ENCODE measurements at places on chromosomes 5 and 9. TPM values are rescaled to one million over a fixed set of nuclear protein-coding genes. Genes with fewer than 3 reads are reported as not detected.

The ADGRV1 gene
- total RNA-seq, result 6.9 TPM

The NMUR2 gene
- total RNA-seq, result not detected

DNA sequence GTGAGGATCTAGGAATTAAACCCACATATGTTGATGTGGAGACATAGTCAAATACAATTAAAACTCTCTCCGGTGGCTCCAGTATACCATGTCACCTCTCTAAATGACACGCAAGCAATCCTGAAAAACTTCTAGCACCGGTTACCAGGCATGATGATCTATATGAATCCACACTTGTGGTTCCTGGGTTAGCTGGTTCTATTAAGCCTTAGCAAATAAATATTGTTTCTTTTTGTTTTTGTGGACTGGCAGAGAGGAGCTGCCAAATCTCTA lies 104.8 kb downstream of the SEC61B start:
- no peak for DNase-seq

The LRRC19 gene
- total RNA-seq, result 0.46 TPM

The GABBR2 gene
- total RNA-seq, result not detected

The GNA14 gene
- total RNA-seq, result 4.2 TPM

The TRIM14 gene
- 25.6 TPM for total RNA-seq

GRCh38 chr9:131582056-131582455 lies 36.7 kb downstream of the PRRT1B start:
- no peak for DNase-seq

DNA sequence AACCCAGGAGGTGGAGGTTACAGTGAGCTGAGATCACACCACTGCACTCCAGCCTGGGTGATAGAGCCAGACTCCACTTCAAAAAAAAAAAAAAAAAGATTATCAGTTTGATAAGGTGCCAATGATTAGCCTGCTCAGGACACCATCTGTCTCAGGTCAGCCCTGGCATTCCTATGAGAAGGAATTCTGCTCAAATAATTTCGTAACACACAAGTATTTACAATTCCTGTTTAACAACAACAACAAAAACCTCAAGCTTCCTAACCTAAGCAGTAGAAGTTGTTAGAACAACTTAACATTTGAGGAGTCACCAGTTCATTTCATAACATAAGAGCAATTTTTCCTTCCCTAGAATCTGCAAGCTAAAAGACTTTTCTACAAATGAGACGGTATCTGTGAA lies 85.0 kb downstream of the LHFPL2 start:
- no peak for DNase-seq

DNA sequence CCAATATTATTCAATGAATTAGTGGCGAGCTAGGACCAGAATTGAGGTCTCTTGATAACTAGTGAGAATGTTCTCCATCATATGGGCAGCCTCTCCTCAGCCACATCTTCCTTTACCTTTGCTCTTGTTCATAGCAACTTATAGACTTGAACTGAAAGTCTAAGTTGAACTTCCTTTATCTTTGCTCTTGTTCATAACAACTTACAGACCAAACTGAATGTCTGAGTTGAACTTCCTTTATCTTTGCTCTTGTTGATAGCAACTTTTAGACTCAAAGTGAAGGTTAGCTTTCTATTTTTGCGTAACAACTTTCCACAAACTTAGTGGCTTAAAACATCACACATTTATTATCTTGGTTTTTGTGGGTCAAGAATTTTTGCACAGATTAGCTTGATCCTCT lies 146.4 kb upstream of the C9orf72 start:
- DNase-seq, result no peak

DNA sequence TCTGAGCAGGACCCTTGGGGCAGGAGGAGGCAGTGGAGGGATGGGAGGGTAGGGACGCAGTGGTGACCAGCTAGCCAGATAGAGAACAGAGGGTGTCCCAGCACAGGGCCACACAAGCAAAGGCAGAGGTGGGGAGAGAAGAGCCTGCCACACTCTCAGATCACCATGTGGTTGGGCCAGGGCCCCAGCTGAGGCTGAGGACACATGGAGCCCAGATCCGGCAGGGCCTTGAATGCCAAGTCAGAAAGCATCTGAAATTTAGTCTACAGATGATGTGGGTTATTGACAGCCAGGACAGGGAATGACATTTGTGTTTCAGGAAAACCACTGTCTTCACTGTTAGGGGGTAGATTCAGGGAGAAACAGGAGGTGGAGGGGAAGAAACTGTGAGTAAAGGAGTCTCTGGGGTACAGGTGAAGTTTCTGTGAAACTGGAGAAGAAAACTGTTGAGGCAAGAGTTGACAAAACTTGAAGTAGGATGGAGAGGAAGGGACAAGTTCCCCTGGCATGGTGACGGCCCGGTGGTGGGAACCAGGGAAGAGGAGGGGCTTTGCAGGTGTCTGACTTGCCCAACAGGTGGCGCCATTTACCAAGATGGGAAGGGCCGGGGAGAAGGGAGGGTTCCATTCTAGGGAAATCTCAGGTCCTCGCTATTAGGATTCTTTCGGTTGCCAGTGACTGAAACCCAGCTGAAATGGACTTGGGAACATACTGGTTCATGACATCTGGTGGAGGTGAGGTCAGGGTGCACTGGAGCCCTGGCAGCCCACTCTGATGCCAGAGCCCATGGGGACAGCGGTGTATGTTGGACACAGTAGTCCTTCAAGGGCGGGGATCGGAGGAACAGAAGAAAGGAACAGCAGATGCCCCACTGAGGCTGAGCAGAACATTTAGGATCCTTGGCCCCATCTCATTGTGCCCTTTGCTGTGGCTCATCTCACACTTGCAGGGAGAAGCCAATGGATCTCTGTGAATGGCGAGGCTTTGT lies 100.1 kb downstream of the KCNIP1 start:
- no peak for DNase-seq

DNA sequence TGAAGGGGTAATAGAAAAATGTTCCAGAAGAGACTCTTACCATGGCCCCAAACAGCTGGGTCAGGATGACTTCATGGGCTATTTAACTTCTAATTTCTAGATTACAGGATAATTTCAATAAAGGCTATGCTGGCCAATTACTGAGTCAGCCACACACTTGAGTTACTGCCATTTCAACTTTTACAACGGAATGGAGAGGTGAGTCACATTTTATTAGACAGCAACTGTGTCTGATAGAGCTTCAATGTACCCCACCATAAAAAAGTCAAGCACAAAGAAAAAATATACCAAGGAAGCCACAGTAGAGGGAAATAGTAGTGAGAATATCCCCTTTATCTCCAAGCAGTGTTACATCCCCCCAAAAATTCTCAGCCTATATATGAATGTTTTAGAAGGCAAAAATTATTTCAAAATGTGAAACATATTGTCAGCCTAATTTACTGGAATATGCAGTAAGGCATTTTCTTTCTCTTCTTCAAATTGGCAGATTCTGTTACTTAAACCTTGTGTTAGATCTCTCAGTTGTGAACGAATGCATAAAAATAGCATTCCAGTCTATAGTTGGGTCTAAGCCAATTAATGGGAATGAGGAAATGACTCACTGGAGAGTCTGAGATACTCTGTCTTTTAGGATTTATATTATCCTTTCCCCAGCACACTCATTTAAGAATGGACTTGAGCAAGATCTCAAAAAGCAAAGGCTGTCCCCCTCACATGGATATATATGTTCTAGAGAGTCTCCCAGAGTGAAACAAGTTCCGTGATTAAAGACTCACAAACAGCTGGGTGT lies 47.1 kb upstream of the RAI14 start:
- no peak for DNase-seq
